Muscle of arm (tissue), 14 donors: ENCODE measurements at places on chromosomes 16 and 17.

DNA sequence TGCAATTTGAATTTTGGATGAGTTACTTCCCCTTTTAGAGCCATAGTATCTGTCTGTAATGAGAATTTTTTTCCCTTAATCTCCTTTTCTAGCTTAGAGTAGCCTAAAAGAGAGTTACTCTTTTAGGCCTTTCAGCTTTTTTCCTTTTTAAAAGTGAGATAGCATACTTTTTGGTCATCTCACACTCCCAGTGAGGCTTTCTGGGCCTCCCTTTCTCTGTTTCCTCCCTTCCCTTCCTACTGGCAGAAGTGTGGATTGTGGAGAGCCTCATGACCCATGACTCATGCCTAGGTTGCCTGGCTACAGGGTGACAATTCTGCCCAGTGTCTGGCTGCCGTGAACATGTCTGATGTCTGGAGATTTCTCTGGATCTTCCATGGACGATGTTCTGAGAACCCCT lies 15.2 kb downstream of the KRT23 start:
- DNase-seq, result no peak

DNA sequence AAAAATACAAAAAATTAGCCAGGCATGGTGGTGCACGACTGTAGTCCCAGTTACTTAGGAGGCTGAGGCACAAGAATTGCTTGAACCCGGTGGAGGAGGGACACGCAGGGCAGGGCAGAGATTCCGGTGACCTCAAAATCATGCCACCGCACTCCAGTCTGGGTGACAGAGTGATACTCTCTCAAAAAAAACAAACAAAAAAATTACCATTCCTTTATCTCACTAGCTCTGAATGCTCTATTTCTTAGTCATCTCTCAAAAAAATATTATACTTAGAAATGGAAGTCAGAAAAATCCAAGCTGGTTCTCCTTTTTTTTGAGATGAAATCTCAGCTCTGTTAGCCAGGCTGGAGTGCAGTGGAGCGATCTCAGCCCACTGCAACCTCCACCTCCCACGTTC lies 40.8 kb downstream of the SPOP start:
- no peak for DNase-seq

- no peak for DNase-seq
Measured at GRCh38 chr17:43581130-43581529, 35.0 kb upstream of the ETV4 start.

DNA sequence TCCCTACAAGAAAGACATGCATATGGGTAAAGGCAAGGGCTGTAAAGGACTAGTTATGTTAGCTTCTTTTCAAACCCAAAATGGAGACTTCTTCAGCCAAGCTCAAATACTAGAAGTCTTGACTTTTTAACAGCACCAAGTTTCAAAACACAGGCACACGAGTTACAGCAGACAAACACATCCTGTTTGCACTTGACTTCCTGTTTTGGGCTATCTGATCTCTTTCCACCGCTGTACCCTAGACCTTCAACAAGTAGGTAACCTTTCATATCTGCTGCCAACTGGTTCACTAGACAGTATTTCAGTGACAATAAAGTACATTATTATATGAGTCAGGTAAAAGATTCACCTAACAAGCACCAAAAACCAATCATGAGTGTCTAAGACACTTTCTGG lies 12.3 kb downstream of the RFFL start:
- DNase-seq, result peak; percentile 10

DNA sequence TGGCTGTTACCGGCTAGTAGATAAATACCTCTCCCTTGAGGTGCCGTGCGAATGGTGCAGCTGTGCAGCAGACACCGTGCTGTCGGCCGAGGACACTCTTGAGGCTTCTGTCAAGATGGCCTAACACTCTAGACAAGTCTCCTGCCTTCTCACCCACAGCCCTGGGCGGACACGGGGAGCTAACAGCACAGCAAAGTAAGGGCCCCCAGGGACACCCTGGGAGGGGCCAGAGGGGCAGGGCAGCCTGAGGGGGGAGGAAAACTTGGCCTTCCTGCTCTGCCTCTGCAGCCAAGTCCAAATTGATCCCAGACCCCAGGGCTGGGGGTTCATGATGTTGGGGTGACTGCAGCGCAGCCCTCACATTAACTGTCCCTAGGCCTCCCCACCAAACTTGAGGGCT lies 210.2 kb downstream of the RPTOR start:
- no peak for DNase-seq

DNA sequence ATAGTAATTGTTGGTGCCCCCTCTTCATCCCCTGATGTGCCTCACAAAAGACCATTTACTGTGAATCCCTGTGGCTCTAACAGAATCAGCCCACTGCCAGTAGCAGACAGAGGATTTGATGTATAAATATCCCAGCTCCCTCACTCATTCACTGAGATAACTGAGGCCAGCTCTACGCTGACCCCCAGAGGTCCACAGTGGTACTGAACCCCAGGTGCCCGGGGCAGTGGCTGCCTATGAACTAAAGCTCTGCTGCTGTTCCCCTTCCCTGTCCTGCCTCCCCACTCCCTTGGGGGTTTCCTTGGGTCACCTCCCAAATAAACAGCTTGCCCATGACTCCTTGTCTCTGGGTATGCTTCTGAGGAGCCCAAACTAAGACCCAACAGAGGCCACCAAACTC lies 295.8 kb downstream of the FOXL1 start:
- no peak for DNase-seq

DNA sequence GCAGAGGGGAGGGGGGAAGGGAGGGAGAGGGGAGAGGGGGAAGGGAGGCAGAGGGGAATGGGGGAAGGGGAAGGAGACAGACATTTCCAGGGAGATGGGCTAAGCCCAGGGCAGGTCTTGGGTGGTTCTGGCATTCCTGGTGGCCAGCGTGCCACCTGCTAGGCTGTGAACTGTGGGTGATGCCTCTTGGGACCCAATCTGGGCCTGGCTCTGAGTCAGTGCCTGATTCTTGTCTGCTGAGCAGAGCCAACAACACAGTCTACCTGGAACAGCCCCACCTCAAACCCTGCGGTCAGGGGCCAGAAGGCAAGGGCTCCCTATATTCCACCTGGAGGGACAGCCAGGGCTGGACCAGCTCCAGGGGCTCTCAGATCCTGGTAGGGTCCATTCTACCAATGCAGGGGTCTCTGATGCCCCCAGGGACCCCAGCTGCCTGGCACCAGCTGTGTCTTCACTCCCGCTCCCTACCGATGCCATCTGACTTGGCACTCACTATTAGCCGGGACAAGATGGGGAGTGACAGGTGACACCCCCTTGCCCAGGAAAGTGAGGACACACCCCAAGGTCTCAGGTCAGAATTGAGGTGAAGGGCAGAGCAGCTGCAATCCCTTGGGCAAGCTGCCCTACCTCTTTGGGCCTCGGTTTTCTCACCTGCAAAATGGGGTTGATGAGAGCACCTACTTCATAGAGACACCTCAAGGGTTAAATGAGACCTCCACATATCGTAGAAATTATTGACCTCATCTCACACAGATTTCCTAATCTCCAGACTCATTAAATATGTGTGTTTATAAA lies 87.2 kb downstream of the LITAF start:
- no peak for DNase-seq

GRCh38 chr16:66936889-66937554 lies 1.7 kb downstream of the CES2 start:
- no peak for DNase-seq

- no peak for DNase-seq
Measured at GRCh38 chr16:89860747-89861304, 12.6 kb upstream of the TCF25 start.

GRCh38 chr16:12570046-12570618 lies 233.6 kb downstream of the CPPED1 start:
- DNase-seq, result no peak

DNA sequence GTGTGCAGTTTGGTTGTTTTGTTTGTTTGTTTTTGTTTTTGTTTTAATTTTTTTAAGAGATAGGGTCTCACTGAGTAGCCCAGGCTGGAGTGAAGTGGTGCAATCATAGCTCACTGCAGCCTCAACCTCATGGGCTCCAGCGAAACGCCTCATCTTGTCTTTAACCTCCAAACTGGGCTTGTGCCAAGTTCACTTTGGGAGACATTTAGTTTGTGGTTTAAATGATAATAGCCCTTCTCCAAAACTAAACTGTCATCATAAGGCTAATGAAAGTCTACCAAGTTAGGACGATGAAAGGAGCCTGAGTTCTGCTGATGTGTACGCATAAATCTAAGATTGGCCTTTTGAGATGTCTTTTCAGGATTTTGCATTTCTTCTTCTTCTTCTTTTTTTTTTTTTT lies 6.5 kb upstream of the CARD14 start:
- no peak for DNase-seq

GRCh38 chr17:37083456-37083855 lies 134.7 kb downstream of the AATF start:
- DNase-seq, result no peak

DNA sequence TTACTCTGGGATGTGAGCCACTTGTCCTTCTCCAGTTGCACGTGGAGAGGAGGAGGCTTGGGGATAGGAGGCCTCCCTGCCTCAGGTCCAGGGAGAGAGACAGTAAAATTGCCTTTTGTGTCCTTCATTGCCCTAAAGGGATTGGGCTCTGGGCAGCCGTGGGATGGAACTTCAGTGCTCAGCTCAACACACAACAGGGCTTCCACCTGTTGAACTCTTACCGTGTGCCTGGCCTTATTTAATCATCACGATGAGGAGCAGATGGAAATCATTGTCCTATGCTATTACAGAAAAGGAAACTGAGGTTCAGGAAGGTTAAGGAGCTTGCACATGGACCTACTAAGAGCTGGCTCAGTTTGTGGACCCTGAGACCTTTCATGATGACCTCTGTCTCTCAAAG lies 92.4 kb upstream of the CDC42EP4 start:
- no peak for DNase-seq

GRCh38 chr16:54454616-54455015 lies 168.0 kb upstream of the IRX3 start:
- DNase-seq, result no peak

GRCh38 chr17:6989779-6990178 lies 6.1 kb upstream of the ALOX12 start:
- no peak for DNase-seq

GRCh38 chr17:7440113-7440833 lies 961 bp downstream of the FGF11 start:
- DNase-seq, result no peak

DNA sequence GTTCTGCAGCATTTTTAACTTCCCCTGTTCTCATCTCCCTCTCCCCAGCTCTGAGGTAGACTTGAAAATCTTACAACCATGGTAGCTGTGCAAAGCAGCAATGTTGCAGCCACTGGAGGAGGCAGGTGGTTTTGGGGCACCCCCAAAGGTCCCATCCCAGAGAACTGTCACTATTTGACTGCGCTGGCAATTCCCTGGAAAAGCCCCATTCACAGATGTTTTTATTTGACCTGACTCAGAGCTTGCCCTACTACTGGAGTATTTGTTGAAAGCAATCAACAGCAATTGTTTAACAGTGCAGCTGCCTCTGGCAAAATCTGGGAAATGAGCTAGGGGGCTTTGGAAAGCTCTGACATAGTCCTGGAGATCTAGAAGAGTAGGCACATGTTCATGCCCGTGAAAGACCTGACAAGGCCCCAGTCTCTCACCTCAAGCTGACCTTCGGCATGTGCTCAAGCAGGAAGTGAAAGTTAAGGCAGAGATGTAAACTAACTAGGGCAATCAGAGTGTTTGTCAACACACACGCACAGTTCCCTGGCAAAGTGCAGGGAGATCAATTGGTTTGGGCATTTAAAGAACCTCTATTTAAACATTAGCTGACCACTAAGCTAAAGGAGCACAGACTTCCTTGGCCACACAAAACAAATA lies 19.7 kb upstream of the PIK3R5 start:
- no peak for DNase-seq

GRCh38 chr17:42456223-42457106 lies 2.2 kb upstream of the ATP6V0A1 start:
- no peak for DNase-seq

DNA sequence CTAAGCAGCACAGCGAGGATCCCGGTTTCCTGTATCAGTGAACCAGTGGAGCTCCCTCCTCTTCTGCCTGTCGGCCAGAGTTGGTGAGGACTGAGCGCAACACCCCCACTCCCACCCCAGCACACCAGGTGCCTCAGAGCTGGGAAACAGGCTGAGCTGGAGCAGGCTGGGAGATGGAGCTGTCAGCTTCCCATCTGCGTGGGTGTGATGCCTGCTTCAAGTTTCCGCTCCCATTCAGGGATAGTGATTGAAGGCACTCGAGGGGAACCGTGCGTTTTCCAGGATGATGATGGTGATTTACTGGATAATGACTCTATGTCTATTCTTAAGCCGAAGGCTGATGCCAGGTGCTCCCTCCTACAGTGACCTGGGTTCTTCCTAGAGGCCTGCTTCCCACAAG lies 144.5 kb downstream of the TMEM132E start:
- DNase-seq, result no peak

- peak; percentile 43 for DNase-seq
Measured at GRCh38 chr16:68444056-68444657, 4.2 kb downstream of the SMPD3 start.

DNA sequence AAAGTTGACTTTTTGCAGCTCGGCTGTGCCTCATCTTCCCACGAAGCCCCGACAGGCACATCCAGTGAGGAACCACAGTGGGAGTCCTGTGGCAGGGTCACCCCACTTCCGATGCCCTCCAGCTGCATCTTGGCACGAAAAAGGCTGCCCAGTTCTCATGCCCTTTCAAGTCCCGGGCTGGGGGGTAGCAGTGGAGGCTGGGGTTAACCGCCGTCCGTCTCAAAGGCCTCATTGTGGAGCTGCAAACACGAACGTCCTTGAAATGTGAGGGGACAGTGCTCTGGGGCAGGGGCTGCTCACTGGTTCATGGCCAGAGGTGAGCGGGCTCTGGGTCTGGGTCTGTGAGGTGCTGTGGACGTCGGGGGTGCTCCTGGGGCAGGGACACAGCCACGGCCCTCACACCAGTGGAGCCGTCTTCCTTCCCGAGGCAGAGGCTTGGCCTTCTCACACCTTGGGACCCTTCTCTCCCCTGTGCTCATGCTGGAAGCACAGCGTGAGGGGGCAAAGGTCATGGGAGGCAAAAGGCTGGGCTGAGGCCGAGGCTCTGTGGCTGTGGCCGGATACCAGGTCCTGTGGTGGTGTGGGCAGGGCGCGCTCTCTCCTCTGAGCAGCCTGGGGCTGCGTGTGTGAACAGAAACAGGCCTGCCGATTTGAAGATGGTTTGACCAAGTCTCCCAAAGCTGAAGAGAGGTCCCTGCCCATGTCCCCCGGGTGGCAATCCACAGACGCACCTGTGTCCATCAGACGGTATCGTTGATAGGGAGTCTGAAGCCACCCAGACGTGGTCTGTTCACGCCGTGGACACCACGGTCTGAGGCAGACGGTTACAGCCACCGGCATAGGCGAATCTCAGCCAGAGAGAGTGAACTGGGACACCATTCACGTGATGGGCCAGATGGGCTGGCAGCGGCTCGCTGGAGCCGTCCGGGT lies 3.1 kb upstream of the MC1R start:
- DNase-seq, result no peak

DNA sequence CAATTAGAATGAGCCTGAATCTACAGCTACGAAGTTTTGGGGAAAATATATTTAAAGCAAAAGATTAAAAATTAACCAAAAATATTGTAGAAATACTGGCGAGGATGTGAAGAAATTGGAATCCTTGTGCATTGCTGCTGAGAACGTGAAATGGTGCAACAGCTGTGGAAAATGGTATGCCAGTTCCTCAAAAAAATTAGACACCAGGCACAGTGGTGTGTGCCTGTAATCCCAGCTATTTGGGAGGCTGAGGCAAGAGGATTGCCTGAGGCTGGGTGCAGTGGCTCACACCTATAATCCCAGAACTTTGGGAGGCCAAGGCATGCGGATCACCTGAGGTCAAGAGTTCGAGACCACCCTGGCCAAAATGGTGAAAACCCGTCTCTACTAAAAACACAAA lies 119.9 kb upstream of the TMEM97 start:
- DNase-seq, result no peak
